ENCODE measurements at places on chromosomes 13 and 19.

DNA sequence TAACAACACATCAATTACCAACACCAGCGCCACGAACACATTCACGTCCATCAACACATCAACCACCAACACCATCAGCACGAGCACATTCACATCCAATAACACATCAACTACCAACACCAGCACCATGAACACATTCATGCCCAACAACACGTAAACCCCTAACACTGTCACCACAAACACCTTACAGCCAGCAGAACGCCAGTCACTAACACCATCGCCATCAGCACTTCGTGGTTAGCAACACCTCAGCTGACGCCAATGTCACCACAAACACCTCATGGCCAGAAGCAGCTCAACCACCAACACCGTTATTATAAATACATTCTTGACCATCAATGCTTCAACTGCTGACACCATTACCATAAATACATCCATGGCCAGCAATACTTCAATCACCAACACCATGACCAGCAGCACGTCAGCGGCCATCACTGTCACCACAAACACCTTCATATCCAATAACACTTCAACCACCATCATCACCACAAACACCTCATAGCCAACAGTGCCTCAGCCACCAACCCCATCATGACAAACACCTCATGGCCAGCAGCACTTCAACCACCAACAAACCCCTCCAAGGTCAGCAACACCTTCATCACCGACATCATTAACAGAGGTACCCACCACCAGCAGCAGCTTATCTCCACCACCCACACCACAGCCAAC is 9.4 kb downstream of the FCER2 start:
- no peak for DNase-seq

DNA sequence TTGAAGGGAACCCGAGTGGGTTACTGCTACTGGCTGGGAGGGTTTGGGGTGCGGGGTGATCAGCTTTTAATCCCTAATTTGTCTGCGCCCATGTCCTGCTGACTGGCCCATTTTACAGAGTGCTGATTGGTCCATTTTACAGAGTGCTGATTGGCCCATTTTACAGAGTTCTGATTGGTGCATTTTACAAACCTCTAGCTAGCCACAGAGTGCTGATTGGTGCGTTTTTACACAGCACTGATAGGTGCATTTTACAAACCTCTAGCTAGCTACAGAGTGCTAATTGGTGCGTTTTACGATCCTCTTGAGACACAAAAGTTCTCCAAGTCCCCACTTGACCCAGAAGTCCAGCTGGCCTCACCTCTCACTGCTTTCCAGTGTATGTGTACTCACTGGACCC is 43.2 kb downstream of the MTMR6 start:
- DNase-seq: no peak

DNA sequence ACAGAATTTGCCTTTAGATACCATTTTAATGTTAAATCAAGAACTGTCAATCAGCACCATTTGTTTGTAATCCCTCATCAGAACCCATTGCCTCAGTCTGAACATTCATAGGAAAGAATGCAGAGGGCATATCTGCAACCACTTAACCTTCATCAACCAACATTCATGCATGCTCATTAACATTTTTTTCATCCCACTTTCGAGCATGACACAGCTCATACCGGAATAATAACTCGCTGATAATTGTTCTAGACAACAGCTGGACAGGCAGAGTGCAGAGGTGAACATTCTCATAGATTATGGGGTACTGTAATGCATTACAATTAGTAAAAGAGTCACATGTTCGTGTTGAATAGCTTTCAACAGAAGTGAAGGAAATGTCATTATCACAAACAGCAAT is 216.8 kb downstream of the DIAPH3 start:
- no peak for DNase-seq

DNA sequence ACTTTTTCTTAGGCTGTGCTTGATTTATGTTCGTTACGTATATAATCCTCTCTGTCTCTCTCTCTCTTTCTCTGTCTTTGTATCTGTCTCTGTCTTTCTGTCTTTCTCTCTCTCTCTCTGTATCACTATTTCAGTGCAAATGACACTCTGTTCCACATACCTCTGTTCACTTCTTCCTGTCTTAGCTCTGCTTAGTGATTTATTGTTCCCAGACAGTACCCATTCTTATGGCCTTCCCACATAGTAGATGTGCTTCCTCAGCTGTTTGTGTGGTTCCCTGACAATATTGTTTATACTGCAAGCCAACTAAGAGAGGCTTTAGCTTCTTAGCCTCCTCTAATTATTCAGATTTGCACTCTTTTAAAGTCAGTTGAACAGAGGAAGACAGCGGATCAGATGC is 1244.2 kb downstream of the DIAPH3 start:
- no peak for DNase-seq

DNA sequence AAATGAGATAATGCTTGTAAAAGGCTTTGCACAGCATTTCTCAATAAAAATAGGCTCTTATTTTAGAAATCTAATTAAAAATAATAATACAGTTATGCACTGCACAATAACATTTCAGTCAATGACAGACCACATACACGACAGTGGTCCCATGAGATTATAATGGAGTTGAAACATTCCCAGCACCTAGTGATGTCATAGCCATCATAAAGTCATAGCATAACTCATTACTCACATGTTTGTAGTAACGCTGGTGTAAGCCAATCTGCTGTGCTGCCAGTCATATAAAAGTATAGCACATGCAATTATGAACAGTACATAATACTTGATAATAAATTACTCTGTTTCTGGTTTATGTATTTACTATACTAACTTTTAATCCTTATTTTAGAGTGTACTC is 12.7 kb upstream of the SERPINE3 start:
- DNase-seq: no peak

DNA sequence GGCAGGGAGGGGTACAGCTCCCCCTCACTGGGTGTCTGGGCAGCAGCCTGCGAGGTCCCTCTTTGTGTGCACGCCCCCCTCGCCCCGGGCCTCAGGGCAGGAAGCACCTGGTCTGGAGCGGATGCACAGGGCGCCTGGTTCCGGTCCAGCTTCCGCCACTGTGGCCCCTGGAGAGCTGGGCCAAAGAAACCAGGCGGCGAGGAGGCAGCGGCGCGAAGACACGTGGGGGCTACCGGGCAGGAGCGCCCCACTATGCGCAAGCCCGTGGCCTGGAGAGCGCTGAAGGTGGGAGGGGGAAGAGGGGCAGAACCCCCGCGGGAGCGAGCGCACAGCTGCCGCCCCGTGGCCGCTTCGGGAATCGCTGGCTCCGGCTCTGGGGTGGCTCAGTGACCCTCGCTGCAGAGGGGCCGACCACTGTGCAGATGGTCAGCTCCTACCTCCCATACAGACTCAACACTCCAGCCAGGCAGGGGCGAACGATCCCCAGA is 1.7 kb upstream of the LYL1 start:
- peak; percentile 83 for DNase-seq

GRCh38 chr19:10855879-10856522 is 7.8 kb downstream of the C19orf38 start:
- no peak for DNase-seq
